Aorta (tissue), 5 donors: ENCODE measurements at places on chromosomes 4 and X. TPM values are rescaled to one million over a fixed set of nuclear protein-coding genes. Genes with fewer than 3 reads are reported as not detected.
A peak's percentile ranks its signal among the peaks of the same experiment; 100 is the strongest.

DNA sequence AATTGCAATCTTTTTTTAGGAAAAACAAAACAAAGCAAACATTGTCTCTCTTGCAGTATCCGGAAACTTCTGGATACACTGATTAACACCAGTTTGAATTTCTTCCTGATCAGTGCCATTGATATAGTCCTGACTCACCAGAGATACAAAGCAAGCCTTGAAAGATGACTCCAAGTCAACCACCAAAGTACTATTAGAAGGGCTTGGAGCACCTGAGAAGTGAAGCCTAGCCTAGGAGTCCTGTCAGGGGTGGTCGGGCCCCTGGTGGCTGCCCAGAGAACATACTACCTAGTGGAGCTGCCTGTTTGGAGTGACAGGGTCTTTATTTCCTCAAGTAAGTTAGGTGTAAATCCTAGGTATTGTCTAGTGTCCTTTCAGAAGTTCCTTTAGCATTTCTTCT is 593.2 kb downstream of the ZNF674 start:
- DNase-seq, result no peak

DNA sequence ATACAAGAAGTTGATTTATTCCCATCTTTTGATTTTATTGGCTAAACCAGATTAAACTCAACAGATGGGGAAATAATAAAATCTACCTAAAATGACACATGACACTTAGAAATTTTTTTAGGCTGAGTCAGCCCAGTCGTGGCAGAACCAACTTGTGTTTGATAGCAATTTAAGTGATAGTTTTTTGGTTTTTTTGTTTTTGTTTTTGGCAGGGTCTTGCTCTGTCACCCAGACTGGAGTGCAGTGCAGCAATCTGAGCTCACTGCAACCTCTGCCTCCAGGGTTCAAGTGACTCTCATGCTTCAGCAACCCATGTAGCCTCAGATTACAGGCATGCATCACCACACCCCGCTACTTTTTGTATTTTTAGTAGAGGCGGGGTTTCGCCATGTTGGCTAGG is 370.3 kb upstream of the NOCT start:
- no peak for DNase-seq

GRCh38 chr4:144894573-144894972 is 203.4 kb downstream of the ANAPC10 start:
- peak; percentile 71 for DNase-seq

Gene DNAAF6
- total RNA-seq, result not detected
